WTC11 (cell line): ENCODE measurements at places on chromosomes 16 and 17. TPM values are rescaled to one million over a fixed set of nuclear protein-coding genes. Genes with fewer than 3 reads are reported as not detected.

- no peak for DNase-seq
These were observed 30.1 kb upstream of the SMURF2 start for GRCh38 chr17:64692187-64692586.

- DNase-seq, result no peak
These were observed 1.0 kb downstream of the RSPRY1 start for GRCh38 chr16:57186872-57187854.

DNA sequence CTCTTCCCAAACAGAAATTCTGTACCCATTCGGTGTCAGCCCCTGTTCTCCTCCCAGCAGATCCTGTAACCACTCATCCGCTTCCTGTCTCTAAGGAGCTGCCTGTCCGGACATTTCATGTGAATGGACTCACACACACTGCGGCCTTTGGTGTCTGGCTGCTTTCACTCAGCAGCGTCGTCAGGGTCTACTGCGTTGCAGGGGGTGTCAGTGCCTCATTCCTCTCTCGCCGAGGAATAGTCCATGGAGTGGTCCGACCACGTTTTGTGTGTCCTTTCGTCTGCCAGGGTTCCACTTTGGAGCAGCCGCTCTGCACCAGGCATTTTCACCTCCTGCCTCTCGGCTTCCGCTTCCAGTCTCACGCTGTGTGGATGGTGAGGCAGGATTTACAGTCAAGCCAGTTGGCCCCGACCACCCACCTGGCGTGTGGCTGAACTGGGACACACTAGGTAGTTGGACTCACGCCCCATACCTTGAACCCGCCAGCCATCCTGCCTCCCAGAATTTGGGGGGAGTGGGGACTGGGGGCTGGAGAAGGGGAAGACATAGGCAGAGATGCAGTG is 188.2 kb upstream of the CIBAR2 start:
- no peak for DNase-seq

- no peak for DNase-seq
These were observed 6.9 kb upstream of the EIF1 start for GRCh38 chr17:41681776-41682175.

The ORAI3 gene
- total RNA-seq, result 10.8 to 13.5 TPM (median 13.2 TPM) in 3 replicates
